NCI-H460 (cell line): ENCODE measurements at places on chromosomes 2 and 18.

DNA sequence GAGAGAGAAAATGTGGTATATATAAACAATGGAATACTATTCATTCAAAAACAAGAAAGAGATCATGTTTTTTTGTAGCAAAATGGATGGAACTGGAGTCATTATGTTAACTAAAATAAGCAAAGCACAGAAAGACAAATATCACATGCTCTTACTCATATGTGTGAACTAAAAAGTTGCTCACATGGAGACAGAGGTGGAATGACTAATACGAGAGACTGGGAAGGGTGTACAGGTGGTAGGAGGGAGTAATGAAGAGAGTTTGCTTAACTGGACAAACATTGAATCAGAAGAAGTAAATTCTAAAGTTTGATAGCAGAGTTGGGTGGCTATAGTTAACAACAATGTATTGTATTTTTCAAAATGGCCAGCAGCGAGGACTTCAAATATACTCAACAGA is 1080.7 kb upstream of the CHAC2 start:
- no peak for DNase-seq

DNA sequence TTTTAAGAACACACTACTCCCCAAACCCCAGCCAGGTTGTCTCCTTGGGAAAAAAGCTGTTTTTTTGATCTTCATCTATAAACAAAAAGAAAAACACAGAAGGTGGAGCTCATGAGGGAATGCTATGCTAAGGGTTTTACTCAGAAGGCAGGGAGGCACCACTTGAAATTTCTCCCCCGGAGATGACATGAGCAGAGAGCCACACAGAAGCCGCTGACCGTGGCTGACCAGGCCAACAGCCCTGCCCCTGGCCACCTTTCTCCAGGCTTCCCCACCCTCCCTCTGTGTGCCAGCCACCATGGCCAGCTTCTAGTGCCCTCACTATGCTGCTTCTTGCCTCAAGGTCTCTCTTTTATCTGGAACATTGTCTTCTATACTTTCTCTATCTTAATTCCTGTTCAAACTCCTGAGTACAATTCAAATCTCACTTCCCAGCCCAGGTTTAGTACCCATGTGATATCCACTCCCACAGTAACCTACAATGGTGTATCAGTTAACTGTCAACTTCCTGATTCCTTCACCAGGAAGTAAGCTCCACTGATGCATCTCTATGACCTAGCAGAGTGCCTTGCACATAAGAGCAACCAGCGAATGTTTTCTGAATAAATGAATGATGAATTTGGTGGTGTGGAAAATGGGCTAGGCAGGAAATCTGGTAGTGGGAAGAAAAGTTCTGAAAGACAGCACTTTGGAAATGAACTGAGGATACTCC is 15.3 kb downstream of the LAPTM4A start:
- no peak for DNase-seq

- no peak for DNase-seq
Measured at GRCh38 chr2:161123531-161124030, 36.6 kb upstream of the TANK start.

GRCh38 chr2:130819608-130820278 is 17.0 kb upstream of the ARHGEF4 start:
- DNase-seq: no peak

DNA sequence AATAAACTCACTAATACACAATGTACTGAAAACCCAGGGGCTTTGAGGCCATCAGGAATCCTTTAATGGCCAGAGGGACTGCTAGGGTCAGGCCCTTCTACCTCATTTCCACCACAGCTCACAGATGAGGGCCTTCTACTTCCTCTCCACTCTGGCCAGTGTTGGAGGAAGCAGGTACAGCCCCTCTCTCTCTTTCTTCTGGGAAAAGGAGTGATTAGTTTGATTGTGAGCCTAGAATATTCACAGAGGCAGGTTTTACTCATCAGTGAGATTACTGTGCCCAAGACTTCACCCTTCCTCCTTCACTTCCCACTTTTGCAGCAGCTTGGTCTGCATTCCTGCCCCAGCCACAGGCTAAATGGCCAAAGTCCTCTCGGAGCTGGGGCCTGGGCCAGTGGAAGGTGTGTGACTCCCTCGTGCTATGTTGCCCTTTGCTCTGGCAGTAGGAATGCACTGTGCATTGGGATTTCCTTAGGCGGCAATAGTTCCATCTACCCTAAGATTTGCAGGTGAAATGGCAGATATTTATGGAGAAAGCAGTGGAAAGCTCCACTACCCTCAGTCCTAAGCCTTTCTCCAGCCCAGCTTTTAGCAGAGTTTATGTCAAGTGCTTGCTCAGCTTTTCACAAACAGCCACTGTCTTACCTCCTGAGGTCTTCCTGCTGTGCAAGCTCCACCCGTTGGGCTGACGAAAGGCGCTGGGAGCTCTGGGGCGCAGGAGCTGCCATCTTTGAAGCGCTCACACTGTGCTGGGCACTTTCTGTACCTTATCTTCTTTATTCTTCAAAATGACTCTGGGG is 36.2 kb upstream of the YES1 start:
- DNase-seq: no peak

DNA sequence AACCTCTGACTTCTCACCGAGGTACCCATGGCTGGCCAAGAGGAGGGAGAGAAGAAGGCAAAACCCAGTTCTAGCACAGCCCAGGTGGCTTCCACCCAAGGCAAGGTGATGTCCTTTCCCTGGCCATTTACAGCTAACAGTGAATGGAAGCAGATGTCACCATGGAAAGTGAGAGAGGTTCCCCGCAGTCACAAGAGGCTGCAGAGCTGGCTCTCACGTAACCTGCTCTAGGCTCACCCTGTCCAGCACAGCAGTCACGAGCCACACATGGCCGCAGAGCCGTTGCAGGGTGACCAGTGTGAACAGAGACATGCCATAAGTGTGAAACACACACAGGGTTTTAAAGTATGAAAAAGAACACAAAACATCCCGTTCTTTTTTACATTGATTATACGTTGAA is 169.4 kb downstream of the TNS1 start:
- DNase-seq: no peak

- no peak for DNase-seq
Measured at GRCh38 chr2:160876765-160877164, 283.5 kb upstream of the TANK start.

- DNase-seq: no peak
Measured at GRCh38 chr2:26330604-26331003, 15.3 kb upstream of the SELENOI start.

DNA sequence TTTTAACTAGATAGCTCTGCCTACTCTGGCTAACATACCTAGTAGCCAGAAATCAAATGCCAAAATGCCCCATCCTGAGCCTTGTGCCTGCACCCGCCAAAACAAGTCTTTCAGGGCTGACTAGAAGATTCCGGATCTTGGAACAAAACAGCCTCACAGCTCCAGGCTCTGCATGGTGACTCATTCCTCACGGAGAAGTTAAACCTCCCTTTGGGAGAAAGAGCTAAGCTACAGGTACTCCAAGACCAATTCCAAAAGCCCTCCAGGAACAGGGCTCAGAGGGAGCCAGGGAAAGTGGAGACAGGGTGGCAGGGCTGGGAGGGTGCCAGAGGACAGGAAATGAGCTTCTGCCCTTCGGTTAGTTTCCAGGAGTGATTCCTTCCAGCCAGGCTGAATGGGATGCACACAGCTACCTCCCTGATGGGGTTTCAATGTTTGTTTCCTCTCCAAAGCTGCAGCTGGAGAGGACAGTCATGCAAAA is 295.6 kb downstream of the TNS1 start:
- no peak for DNase-seq

DNA sequence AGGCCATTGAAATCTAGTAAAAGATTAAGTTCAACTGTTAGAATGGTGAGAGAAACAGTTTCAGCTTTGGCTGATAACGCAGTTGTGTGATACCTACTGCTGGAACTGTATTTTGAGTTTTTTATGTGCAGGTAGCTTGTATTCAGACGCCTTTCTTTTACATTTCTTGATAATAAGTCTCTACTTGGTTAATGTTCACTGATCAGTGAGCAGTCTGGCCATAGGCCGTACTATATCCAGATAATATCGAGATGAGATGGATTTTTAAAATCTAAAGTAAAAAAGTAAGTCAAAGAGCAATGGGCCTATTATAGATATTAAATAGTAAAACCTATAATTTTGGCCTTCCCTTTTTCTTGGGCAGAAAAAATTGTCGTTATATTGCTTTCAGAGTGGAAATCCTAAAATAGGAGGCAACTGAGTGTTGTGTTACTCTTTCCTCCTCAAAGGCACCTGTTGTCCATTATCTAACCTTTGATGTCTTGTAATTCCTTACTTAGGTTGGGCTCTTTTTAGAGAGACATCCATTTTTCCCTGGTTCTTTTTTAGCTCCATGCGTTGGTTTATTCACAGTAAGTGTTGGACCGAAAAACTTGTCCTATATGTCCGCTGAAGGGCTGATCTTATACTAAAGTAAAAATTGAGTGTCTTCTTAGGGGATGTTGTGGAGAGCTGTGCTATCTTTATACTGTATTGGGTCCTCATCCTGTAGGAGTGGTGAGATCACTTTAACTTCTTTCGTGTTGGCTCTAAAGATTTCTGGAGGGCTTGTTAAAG is 1.7 kb downstream of the EML4 start:
- DNase-seq: no peak

DNA sequence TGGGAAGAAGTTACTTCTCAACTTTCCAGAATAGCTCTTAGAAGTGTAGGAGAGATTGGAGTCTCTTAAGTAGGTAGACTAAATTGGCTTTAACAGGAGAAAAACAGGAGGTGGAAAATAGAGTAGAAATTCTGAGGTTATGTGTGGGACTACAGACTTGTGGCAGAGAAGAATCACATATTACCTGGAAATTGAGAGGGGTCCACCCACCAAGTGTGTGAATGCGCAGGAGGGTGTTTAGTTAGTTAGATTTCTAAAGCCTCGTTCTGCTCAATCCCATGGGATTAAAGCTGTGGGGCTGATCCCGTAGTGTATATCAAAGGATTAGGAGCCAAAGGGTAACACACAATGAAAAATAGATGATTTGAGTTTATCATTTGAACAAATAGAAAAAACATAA is 319.1 kb downstream of the TRIB2 start:
- DNase-seq: no peak

DNA sequence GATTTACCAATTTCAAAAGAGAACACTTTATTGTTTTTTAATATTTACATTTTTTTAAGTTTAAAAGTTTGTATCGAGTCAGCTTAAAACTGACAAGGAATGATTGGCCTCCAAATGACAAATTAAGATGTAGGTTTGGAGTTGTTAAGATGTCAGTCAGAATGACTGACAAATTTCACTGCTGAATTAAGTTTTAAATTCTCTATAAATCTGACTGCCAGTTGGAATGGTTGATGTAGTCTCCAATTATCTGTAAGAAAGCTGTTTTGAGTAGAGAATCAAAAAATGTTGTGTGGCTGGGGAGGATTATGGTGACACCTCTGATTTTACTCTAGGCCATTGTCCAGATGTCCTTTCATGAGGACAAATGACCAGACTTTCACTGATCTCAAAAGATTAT is 165.3 kb upstream of the CDH20 start:
- no peak for DNase-seq

DNA sequence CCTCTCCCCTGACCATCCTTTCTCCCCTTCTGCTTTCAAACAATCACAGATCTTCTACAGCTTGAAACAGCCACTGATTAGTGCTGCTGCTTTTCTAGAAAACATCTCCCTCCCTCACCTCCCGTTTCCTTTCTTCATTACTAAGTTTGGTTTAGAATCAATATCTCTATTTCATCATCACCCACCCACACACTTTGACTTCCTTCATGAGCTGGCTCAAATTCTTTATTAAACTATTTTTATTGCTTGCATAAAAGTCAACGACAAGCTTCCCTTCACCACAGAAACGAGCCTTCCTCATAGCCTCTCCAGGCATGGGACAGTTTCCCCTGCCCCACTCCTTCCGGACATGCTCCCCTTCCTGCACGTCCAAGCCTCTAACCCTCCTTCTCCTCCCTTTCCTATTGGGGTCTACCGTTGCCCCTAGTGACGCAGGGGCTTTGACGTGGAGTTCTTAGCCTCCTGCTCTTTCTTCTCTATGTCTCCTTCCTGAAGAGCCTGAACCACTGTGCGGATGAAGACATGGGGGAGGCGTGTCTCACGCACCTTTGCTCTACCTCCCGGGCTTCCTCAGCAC is 172.0 kb downstream of the AFF3 start:
- no peak for DNase-seq

DNA sequence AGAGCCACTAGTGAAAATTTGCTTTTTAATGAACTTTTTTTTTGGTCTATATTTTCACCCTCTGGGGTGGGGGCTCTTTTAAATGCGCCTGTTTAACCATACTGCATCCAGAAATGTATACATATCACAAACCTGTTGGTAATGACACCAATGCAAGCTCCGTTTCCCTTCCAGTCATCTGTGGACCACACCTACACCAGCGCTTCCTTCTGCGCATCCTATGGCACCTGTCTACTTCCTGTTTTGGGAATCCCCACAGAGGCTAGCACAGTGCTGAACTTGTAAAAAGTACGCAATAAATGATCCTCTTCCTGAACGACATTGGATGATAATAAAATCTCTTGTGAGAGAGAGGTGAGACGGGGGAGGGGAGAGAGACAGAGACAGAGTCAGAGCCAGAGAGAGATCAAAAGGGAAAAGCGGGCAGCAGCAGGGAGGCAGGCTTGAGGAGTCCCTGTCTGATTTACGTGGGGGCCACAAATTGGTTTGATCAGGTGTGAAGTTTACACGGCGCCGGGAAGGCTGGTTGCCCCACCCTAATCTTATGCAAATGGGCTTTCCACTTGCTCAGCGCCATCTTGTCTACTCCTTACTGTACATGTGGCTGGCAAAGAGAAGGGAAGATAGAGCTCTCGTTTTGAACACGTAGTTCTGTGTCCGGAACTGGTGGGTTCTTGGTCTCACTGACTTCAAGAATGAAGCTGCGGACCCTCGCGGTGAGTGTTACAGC is 38.1 kb upstream of the SLC38A11 start:
- no peak for DNase-seq

GRCh38 chr2:133418021-133418420 is 150.2 kb downstream of the NCKAP5 start:
- DNase-seq: no peak

GRCh38 chr2:190079160-190079559 is 16.6 kb upstream of the MSTN start:
- DNase-seq: no peak

GRCh38 chr2:85246348-85246747 is 81.4 kb downstream of the TGOLN2 start:
- no peak for DNase-seq

DNA sequence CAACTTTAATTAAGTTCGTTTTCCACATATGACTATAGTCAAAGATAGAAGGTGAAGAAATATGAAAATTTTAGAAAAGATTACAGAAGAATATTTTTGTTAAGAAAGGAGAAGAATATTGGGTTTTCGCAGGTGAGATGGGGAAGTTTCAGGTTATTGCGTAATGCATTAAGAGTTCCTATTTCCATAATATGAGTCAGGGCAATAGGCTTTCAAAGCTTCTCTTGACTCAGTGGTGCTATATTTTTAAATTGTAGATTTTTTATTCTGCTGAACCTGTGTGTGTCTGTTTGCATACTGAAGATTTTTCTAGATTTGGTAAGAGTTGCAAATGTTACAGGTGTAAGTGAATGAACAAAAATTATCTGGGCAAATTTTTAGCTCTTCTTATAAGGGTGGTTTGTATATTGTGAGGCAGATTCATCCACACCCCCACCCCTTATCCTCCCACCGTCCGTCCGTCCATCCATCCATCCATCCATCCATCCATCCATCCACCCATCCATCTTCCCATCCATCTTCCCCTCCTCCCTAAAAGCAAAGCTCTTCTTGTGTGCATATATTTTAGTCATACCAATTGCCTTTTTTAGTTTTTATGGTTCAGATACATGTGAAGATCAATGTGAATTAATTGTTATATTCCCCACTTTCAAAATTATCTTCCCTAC is 69.6 kb downstream of the MYO1B start:
- no peak for DNase-seq
